ENCODE measurements at places on chromosomes 6 and 20. TPM values are rescaled to one million over a fixed set of nuclear protein-coding genes. Genes with fewer than 3 reads are reported as not detected.

DNA sequence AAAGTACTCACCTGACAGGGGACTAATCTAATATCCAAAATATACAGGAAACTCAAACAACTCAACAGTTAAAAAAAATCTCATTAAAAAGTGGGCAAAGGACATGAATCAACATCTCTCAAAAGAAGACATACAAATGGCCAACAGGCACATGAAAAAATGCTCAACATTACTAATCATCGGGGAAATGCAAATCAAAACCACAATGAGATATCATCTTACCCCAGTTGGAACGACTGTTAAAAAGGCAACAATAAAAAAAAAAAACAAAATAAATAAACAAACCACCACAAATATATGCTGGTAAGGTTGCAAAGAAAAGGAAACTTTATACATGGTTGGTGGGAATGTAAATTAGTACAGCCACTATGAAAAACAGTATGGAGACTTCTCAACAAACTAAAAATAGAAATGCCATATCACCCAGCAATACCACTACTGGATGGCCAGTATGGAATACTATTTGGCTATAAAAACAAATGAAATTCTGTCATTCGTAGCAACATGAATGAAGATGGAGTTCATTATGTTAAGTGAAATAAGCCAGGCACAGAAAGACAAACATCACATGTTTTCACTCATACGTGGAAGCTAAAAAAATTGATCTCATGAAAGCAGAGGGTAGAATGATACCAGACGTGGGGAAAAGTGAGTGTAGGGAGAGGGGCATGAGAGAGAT is 6.6 kb downstream of the SIRPB2 start:
- H3K4me1 ChIP-seq = peaks cover 56% of the 10 kb centered on the region
- H3K4me3 ChIP-seq = no peak overlapping the region
- H3K27me3 ChIP-seq = peaks cover 2% of the 10 kb centered on the region

- no peaks in the 10 kb centered on the region for H3K4me1 ChIP-seq
- no peaks in the 10 kb centered on the region for H3K27me3 ChIP-seq
- H3K36me3 ChIP-seq = peaks cover 4% of the 10 kb centered on the region
- DNase-seq = no peak
Measured at GRCh38 chr6:38708496-38708895, 5.6 kb upstream of the GLO1 start.

Gene HBS1L
- 93.3 TPM for total RNA-seq

GRCh38 chr20:34045294-34045693 is 51.6 kb downstream of the RALY start:
- DNase-seq = no peak
- H3K36me3 ChIP-seq = no peaks in the 10 kb centered on the region
- peaks cover 8% of the 10 kb centered on the region for H3K4me1 ChIP-seq

DNA sequence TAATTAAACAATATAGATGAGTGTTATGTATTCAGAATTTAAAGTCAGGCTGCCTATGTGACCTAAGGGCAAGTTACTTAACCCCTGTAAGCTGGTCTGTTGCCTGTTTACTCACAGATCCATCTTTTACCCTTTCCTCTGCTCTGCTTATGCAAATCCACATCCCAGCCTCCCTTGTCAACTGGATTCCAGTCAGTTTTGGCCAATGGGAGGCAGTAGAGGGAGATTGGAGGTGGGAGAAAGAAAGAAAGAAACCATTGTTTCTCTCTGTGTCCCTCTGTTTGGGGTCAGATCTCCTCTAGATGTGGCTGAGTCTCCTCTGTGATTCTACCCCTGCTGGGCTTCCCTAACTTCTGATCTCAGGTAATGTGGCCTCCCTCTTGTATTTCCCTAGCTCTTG is 266.8 kb upstream of the PLN start:
- no peaks in the 10 kb centered on the region for H3K36me3 ChIP-seq
- no peak overlapping the region for H3K4me3 ChIP-seq
- H3K4me1 ChIP-seq = no peaks in the 10 kb centered on the region
- no peak overlapping the region for H3K27ac ChIP-seq
- DNase-seq = peak; percentile 8

- peak overlapping the region; percentile 67 for H3K27ac ChIP-seq
- peaks cover 11% of the 10 kb centered on the region for H3K4me1 ChIP-seq
- no peak for DNase-seq
Measured at GRCh38 chr6:53273370-53273769, 75.4 kb downstream of the ELOVL5 start.

- no peak overlapping the region for H3K4me3 ChIP-seq
- no peaks in the 10 kb centered on the region for H3K4me1 ChIP-seq
- H3K36me3 ChIP-seq = peaks cover 4% of the 10 kb centered on the region
- H3K27ac ChIP-seq = no peak overlapping the region
- no peak for DNase-seq
Measured at GRCh38 chr6:160217863-160218262, 40.8 kb downstream of the SLC22A2 start.

- DNase-seq = no peak
- H3K4me3 ChIP-seq = peak overlapping the region; percentile 73
- peaks cover 2% of the 10 kb centered on the region for H3K4me1 ChIP-seq
- peaks cover 17% of the 10 kb centered on the region for H3K27me3 ChIP-seq
- no peak overlapping the region for H3K27ac ChIP-seq
Measured at GRCh38 chr6:109456710-109457561, 1.4 kb upstream of the MICAL1 start.

Gene ARMC2
- total RNA-seq = 6.3 TPM

- peaks cover 21% of the 10 kb centered on the region for H3K27me3 ChIP-seq
- H3K36me3 ChIP-seq = peaks cover 25% of the 10 kb centered on the region
- DNase-seq = no peak
- H3K27ac ChIP-seq = no peak overlapping the region
Measured at GRCh38 chr20:3801299-3801698, 5.2 kb downstream of the CDC25B start.

Gene GFOD1
- 47.6 TPM for total RNA-seq

GRCh38 chr20:43736588-43737158 is 9.9 kb upstream of the GTSF1L start:
- H3K27ac ChIP-seq = no peak overlapping the region
- no peaks in the 10 kb centered on the region for H3K36me3 ChIP-seq
- peaks cover 4% of the 10 kb centered on the region for H3K27me3 ChIP-seq
- no peak overlapping the region for H3K4me3 ChIP-seq

DNA sequence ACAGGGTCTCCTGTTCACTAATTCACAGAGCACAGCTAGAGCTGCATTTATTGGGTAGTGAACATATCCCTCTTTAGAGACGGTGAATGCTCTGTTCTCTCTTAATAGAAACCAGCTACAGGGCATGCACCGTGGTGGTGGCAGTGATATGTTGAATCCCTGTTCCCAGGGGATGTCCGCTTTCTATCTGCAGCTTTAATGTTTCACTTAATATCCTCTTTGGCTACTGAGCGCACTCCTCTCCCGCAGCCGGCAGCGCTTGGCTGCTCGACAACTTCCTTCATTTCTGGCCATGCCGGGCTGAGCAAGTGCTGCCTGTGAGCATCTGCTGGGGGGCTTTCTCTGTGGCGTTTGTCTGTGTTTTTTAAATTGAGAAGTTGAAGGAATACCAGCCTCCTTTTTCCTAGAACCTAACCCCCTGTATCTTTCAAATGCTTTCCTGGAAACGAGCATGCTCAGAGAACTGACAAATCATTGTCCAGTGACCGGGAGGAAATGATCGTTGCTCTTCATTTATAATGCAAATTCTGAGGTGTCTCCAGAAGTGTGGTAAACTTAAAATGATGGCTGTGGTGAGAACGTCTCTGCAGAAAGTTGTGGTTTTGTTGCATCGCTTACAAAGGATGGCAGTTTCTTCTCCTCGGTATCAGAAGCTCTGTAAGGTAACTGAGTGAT is 297.9 kb downstream of the UTRN start:
- peaks cover 1% of the 10 kb centered on the region for H3K27me3 ChIP-seq
- peaks cover 11% of the 10 kb centered on the region for H3K36me3 ChIP-seq
- peaks cover 11% of the 10 kb centered on the region for H3K4me1 ChIP-seq
- H3K4me3 ChIP-seq = no peak overlapping the region
- peak; percentile 30 for DNase-seq
- H3K27ac ChIP-seq = no peak overlapping the region

- H3K27me3 ChIP-seq = peaks cover 3% of the 10 kb centered on the region
- no peak overlapping the region for H3K4me3 ChIP-seq
- no peak for DNase-seq
- H3K4me1 ChIP-seq = peaks cover 47% of the 10 kb centered on the region
- peaks cover 8% of the 10 kb centered on the region for H3K36me3 ChIP-seq
Measured at GRCh38 chr6:148351309-148351708, 8.7 kb downstream of the SASH1 start.

GRCh38 chr6:4891141-4891540 is 112.7 kb downstream of the RPP40 start:
- peaks cover 9% of the 10 kb centered on the region for H3K4me1 ChIP-seq
- H3K27me3 ChIP-seq = peaks cover 2% of the 10 kb centered on the region
- no peak for DNase-seq
- no peak overlapping the region for H3K4me3 ChIP-seq
- H3K27ac ChIP-seq = no peak overlapping the region

Gene GCLC
- total RNA-seq = 28.7 TPM

DNA sequence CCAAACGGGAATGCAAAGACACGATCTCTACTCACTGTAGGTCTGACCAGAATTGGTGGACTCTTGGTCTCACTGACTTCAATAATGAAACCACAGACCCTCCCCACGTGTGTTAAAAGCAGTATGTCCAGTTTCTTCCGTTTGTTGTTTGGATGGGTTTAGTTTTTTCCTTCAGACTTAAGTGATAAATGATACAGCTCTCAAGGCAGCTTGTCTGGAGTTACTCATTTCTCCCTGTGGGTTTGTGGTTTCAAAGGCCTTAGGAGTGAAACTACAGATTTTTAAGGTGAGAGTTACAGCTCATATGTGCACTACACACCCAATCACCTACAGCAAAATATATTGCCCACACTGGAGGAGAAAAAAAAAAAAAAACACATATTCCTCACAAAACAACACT is 86.7 kb upstream of the STMND1 start:
- no peak overlapping the region for H3K27ac ChIP-seq
- peaks cover 1% of the 10 kb centered on the region for H3K27me3 ChIP-seq
- peaks cover 4% of the 10 kb centered on the region for H3K36me3 ChIP-seq
- H3K4me1 ChIP-seq = peaks cover 2% of the 10 kb centered on the region
- DNase-seq = no peak

- H3K27me3 ChIP-seq = no peaks in the 10 kb centered on the region
- no peak overlapping the region for H3K4me3 ChIP-seq
- no peaks in the 10 kb centered on the region for H3K36me3 ChIP-seq
- H3K4me1 ChIP-seq = peaks cover 11% of the 10 kb centered on the region
Measured at GRCh38 chr6:146884728-146885127, 286.0 kb downstream of the ADGB start.

DNA sequence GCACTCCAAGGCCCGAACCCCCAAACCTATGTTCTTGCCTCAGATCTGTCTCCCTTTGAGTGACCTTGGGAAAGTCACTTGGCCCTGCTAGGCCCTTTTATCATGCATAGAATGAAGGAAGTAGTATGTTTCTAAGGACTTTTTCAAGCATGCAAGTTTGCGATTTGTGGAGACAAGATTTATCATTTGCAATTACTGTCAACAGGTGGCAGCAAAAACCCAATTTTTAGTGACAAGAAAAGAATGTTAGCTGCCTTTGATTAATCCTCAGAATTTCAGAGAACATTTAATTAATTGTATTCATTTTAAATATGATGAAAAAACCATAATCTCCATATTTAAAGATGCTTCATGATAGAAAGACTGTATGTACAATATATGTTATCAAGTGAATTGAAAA is 28.3 kb upstream of the PREP start:
- DNase-seq = peak; percentile 38
- peaks cover 16% of the 10 kb centered on the region for H3K4me1 ChIP-seq
- no peaks in the 10 kb centered on the region for H3K36me3 ChIP-seq
- peaks cover 4% of the 10 kb centered on the region for H3K27me3 ChIP-seq
- H3K27ac ChIP-seq = no peak overlapping the region

DNA sequence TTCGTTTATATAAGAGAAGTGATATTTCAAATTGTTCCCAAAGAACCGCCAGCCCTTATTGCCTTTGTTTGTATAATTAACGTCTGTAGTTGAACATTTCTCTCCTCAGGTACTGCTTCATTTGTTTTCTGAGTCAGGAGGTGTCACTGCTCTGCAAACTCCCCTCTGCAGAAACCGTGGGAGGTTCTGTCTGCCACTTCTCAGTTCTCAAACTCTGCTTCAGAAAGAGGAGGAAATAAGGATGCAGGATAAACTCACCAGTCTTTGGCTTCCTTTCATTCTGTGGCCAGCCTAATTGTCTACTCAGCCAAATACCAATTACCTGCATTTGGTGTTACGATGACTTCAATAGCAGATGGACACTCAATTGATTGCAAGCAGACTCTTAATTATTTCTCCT is 149.8 kb downstream of the PAK5 start:
- no peaks in the 10 kb centered on the region for H3K36me3 ChIP-seq
- H3K27ac ChIP-seq = no peak overlapping the region
- no peak overlapping the region for H3K4me3 ChIP-seq

- no peak overlapping the region for H3K27ac ChIP-seq
- DNase-seq = no peak
- H3K36me3 ChIP-seq = no peaks in the 10 kb centered on the region
- no peak overlapping the region for H3K4me3 ChIP-seq
- H3K4me1 ChIP-seq = no peaks in the 10 kb centered on the region
- no peaks in the 10 kb centered on the region for H3K27me3 ChIP-seq
Measured at GRCh38 chr6:31038559-31038958, 28.3 kb downstream of the MUC22 start.

DNA sequence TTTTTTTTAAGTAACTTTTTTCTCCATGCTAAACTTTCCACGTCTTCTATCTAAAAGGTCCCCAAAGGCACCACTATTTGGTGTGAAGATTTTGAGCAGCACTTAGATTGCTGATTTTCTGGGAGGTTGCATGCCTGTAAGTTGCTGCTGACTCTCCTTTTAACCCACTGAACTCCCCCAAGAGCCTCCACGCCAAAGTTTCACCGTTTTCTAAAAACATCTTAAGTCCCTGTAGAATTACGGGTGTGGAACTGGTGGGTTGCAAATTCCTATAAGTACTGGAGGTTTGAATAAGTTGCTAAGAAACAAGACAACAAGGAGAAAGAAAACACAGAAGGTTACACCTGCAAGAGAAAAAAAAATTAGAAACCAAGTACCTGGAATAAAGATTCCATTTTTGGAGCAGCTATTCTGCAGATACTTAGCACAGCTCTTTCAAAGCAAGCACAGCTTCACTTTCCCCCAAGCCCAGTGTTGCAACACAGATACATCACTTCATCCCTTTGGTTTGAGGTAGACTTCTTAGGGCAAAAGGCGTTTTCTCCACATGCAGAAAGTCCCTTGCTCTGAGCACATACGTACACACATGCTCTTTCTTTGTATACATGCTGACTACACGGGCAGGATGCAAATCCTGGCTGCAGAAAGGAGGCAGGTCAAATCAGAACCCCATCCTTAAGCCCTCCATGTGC is 5.0 kb downstream of the JAG1 start:
- H3K27me3 ChIP-seq = peaks cover 9% of the 10 kb centered on the region
- peaks cover 71% of the 10 kb centered on the region for H3K4me1 ChIP-seq
- DNase-seq = no peak
- peak overlapping the region; percentile 49 for H3K4me3 ChIP-seq
- H3K36me3 ChIP-seq = peaks cover 69% of the 10 kb centered on the region

GRCh38 chr20:11118802-11119380 is 445.1 kb upstream of the JAG1 start:
- DNase-seq = no peak
- H3K27me3 ChIP-seq = no peaks in the 10 kb centered on the region
- H3K27ac ChIP-seq = no peak overlapping the region

Data from endothelial cell (in vitro differentiated cells).